ENCODE measurements at places on chromosomes 1 and 21. TPM values are rescaled to one million over a fixed set of nuclear protein-coding genes. Genes with fewer than 3 reads are reported as not detected.

DNA sequence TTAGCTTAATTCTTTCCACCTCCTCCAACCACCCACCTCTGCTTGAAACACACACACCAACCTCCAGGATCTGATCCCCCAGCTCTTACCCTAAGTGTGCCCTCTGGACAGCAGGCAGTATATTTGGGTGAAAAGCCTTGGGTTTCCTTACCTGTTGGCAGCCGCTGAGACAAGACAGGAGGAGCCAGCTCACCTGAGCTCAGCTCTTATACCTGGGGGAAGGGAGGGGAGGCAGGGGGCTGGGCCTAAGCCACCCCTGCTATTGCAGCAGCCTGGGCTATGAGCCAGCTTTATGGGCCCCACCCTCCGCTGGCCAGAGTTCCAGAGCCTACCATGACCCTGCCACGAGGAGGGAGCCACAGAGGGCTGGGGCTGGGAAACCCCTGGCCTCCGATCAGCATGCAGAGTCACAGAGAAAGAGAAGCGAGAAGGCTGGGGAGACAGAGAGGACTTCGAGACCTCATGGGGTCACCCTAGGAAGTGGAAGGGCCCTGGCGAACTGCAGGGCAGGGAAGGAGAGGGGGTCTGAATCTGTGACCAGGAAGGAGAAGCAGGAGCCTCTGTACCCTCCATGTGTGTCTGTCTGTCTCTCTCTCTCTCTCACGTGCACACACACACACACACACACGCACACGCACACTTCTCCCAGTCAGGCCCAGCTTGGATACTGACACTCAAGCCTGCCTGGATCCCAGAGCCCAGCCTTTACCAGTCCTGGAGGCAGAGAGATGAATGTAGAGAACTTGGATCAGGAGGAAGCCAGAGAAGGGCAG lies at the start of gene S100A14:
S100A14 (minus strand) TSS at position 182 of the 773 bp plus-strand sequence. CDS start 467 bp downstream, outside the sequence.
- H3K4me1 ChIP-seq, result no peaks in the 10 kb centered on the region
- H3K4me3 ChIP-seq, result no peak within 1 kb of the TSS
- H3K27me3 ChIP-seq, result no peaks in the 10 kb centered on the region
- H3K27ac ChIP-seq, result no peak within 1 kb of the TSS

GRCh38 chr1:21904704-21905520 lies 32.2 kb downstream of the HSPG2 start:
- no peaks in the 10 kb centered on the region for H3K36me3 ChIP-seq
- H3K4me1 ChIP-seq, result peaks cover 7% of the 10 kb centered on the region
- H3K27ac ChIP-seq, result peak overlapping the region; percentile 36
- no peak for DNase-seq

DNA sequence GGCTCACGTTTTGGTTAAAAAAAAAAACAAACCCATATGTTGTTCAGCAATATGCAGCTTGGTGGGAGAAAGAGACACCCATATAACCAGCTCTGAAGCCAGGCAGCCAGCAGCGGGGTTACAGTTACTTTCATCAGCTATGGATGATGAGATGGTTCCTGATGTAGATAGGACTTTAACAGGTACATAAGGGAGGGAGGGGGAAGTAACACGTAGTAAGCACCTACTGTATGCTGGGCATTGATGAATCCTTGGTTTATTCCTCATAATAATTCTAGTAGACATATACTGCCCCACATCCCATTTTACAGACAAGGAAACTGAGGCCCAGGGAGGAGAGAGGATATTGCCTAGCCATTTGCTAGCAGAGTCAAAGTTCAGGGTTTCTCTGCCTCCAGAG lies 2.0 kb downstream of the SLC1A7 start:
- H3K27ac ChIP-seq, result no peak overlapping the region
- no peaks in the 10 kb centered on the region for H3K4me1 ChIP-seq
- H3K36me3 ChIP-seq, result no peaks in the 10 kb centered on the region
- no peaks in the 10 kb centered on the region for H3K27me3 ChIP-seq
- DNase-seq, result no peak

DNA sequence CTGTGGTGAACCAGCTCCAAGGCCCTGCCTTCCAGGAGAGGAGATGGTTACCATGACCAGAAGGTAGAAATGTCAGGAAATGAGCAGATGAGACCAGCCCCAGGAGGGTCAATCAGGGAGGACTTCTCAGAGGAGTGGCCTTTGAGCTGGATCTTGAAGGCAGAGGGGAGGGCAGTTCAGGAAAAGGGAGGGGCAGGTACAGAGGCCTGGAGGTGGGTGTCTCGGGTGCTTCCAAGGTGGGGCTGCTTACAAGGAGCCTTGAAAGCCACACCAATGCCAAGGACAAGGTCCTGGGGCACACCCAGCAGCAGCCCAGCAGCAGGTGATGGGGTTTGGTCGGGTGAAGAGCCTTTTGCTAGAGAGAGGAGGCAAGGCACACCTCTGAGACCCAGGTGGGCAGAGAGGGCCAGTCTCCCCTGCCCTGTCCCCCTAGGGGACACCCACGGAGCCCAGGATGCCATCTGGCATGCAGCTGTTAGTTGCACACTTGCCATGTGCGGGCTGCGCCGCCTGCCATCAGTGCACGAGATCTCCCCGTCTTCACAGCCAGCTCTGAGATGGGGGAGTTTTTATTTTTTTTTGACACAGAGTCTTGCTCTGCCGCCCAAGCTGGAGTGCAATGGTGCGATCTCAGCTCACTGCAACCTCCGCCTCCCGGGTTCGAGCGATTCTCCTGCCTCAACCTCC lies 18.5 kb downstream of the SLC66A1 start:
- DNase-seq, result no peak
- no peaks in the 10 kb centered on the region for H3K4me1 ChIP-seq
- H3K27ac ChIP-seq, result no peak overlapping the region
- H3K36me3 ChIP-seq, result peaks cover 3% of the 10 kb centered on the region

DNA sequence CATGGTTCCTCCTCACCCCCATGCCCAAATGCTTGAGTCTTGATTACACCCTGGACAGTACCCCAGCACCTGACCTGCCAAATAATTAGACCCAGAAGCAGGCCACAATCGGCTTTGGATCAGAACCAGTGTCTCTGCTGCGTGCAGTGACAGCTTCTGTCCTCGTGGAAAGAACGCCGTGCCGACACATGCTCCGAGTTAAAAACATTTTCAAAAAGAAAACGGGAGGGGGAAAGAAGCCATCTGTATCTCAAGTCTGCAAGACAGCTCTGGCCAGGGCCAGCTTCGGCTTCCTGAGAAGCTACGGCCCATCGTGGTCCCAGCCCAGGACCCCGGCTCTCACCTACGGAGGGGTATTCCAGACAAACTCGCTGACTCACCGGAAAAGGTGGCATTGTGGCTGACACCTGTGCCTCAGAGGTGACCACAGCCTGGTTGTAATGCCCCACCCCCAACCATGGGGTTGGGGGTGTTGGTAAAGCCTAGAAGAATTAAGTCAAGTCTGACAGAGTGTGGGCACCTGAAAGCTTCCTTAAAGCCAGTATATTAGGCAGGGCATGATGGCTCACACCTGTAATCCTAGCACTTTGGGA lies 25.8 kb downstream of the SSBP3 start:
- no peak overlapping the region for H3K4me3 ChIP-seq
- no peak overlapping the region for H3K27ac ChIP-seq
- H3K27me3 ChIP-seq, result no peaks in the 10 kb centered on the region
- peaks cover 17% of the 10 kb centered on the region for H3K4me1 ChIP-seq
- no peak for DNase-seq

DNA sequence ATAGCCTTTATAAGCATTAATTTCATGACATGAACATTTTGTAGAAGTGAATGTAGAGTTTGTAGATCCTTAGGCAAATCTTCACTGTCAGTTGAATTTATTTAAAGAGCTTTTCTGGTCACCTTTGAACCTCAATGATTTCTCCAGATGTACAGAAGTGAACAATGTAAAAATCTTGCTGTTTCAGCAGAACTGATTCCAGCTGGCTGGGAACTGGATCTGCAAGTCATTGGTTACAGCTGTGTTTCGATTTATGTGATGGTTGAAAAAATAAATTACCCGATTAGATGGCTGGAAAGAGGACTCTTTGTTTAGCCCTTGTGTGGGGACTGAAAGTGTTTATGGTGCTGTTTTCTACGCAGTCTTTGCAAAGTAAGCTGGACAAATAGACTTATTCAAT lies 849.8 kb downstream of the USP25 start:
- peak overlapping the region; percentile 36 for H3K27ac ChIP-seq
- no peaks in the 10 kb centered on the region for H3K27me3 ChIP-seq
- H3K4me1 ChIP-seq, result no peaks in the 10 kb centered on the region
- no peak overlapping the region for H3K4me3 ChIP-seq
- no peak for DNase-seq

GRCh38 chr21:44925378-44925755 lies 4.7 kb upstream of the ITGB2 start:
- no peaks in the 10 kb centered on the region for H3K36me3 ChIP-seq
- DNase-seq, result no peak
- H3K27ac ChIP-seq, result no peak overlapping the region
- no peak overlapping the region for H3K4me3 ChIP-seq
- H3K4me1 ChIP-seq, result no peaks in the 10 kb centered on the region

- H3K27ac ChIP-seq, result peak overlapping the region; percentile 51
- H3K27me3 ChIP-seq, result no peaks in the 10 kb centered on the region
- H3K4me1 ChIP-seq, result peaks cover 12% of the 10 kb centered on the region
These were observed 16.0 kb downstream of the MEF2D start for GRCh38 chr1:156484480-156485058.

- H3K27ac ChIP-seq, result no peak overlapping the region
- H3K27me3 ChIP-seq, result no peaks in the 10 kb centered on the region
- no peak for DNase-seq
These were observed 92.4 kb upstream of the DPT start for GRCh38 chr1:168821434-168821833.

GRCh38 chr21:39715804-39716397 lies 29.1 kb upstream of the IGSF5 start:
- no peaks in the 10 kb centered on the region for H3K36me3 ChIP-seq
- H3K27ac ChIP-seq, result no peak overlapping the region
- H3K27me3 ChIP-seq, result no peaks in the 10 kb centered on the region
- peak; percentile 45 for DNase-seq
- H3K4me1 ChIP-seq, result no peaks in the 10 kb centered on the region

DNA sequence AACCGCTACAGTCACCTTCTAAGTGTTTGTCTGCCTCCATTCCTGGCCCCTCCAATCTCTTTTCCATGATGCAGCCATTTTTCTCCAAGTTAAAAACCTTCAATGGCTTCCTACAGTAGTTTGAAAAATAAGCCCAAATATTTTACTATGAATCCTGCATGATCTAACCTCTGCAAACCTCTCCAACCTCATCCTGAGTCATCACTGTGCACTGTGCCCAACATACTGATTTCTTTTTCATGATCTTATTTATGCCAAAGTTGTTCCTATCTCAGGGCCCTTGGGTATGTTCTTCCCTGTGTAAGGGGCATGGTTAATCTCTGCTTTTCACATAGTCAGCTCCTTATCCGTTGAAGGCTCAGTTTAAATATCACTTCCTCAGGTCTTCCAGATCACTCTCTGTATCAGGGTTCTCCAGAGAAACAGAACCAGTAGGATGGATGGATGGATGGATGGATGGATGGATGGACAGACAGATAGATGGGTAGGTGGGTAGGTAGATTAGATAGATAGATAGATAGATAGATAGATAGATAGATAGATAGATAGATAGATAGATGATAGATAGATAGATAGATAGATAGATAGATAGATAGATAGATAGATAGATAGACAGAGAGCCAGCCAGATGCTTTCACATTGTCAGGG lies 18.1 kb upstream of the PTPN14 start:
- H3K27ac ChIP-seq, result no peak overlapping the region
- H3K27me3 ChIP-seq, result no peaks in the 10 kb centered on the region
- DNase-seq, result no peak
- H3K4me3 ChIP-seq, result no peak overlapping the region
- H3K4me1 ChIP-seq, result no peaks in the 10 kb centered on the region

GRCh38 chr1:168958562-168959289 lies 147.8 kb upstream of the ATP1B1 start:
- no peaks in the 10 kb centered on the region for H3K4me1 ChIP-seq
- H3K36me3 ChIP-seq, result no peaks in the 10 kb centered on the region
- no peak overlapping the region for H3K27ac ChIP-seq
- H3K27me3 ChIP-seq, result no peaks in the 10 kb centered on the region
- DNase-seq, result no peak

The GUCA2A gene
- total RNA-seq, result not detected

The UCK2 gene
- 25.9 TPM for total RNA-seq

The IFNLR1 gene
- 9.2 TPM for total RNA-seq

The NDUFV3 gene
- total RNA-seq, result 33.2 TPM

The MASP2 gene
- not detected for total RNA-seq

The TMEM240 gene
- 4.5 TPM for total RNA-seq

The SLC27A3 gene
- 30.9 TPM for total RNA-seq

The CCDC17 gene
- total RNA-seq, result 1.3 TPM
